ENCODE measurements at places on chromosomes 5 and 9.

DNA sequence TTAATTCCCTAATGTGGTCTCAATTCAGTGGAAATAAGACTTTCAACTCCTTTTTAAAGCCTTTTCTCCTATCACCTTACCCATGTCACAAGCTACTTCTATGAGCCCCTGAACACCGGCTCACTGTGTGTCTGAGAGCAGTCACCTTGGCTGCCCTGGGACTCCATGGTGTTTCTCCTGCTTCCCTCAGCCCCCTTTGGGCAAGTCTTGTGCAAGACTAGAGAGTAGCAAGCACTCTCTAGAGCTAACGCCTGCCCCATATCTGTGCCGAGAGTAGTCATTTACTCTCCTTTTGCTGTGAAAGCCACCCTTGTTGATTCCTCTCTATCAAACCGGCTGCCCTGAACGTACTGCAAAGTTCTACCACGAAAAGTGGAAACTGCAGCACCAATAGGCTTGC lies 77.9 kb upstream of the DAB2 start:
- DNase-seq: no peak

- peak; percentile 96 for DNase-seq
These were observed 465.3 kb upstream of the ARRDC3 start for GRCh38 chr5:91848453-91848852.

- peak; percentile 36 for DNase-seq
These were observed 118.8 kb upstream of the VLDLR start for GRCh38 chr9:2502760-2503159.

DNA sequence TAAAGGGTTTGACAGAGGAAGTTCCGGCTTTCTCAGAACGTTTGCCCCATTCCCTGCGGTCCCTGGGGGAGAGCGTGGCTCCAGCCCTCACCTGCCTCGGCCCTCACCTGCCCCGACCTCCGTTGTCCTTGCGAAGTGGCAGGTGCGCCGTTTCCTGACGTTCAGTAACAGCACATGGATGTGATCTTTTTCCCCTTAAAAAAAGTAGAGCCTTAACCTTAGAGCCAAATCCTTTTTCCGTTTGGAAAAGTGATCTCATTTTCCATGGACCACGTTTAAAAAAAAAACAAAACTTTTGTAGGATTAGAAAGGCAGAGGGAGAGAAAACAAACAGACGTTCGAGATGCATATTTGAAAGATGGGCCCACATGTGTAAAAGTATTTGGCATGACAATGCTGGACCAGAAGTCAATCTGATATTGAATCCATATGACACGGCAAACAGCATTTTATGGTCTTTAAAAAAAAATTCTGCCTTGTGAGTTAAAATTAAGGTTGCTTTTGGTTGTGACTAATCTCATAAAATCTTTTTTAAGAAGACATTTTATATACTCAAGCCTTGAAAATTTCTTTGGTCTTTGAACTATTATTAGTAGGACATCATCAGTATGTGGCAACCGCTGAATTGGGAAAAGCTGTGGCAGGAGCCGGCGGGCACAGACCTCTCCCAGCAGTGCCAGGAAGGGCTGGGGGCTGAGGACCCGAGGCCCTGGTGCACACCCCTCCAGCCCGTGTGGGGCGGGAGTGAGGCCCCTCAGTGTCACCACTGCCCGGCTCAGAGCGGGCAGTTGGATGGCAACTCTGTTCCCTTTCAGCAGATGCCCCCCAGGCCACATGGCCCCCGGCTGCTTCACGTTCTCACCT lies 42.5 kb upstream of the EXOC3 start:
- no peak for DNase-seq

- DNase-seq: no peak
These were observed at the start of gene ADAMTS16 for GRCh38 chr5:5139777-5140478. Gene ADAMTS16, plus strand, starts transcription at chr5:5140330. Its CDS starts 138 bp downstream, at chr5:5140468.
